NCI-H345 (cell line): ENCODE measurements at places on chromosomes 4 and X.

DNA sequence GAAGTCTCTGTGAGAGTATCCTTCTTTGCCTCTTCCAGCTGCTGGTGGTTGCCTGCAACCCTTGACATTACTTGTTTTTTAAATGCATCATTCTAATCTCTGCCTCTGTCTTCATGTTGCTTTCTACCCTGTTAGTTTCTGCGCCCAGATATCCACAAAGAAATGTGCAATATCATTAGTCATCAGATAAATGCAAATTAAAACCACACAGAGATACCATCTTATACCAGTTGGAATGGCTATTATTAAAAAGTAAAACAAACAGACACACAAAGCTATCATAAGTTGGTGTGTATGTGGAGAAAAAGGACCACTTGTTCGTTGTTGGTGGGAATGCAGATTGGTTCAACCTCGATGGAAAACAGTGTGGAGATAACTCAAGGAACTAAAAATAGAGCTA lies 517.4 kb downstream of the FAT4 start:
- DNase-seq, result no peak

GRCh38 chrX:33735182-33735581 lies 396.9 kb downstream of the FAM47A start:
- DNase-seq, result no peak

GRCh38 chrX:119488749-119489148 lies 20.5 kb downstream of the SLC25A5 start:
- peak; percentile 61 for DNase-seq

- DNase-seq, result no peak
These were observed 72.4 kb downstream of the ANKRD50 start for GRCh38 chr4:124640022-124640730.

- no peak for DNase-seq
These were observed 204.5 kb downstream of the DTHD1 start for GRCh38 chr4:36485885-36486284.

- no peak for DNase-seq
These were observed 23.7 kb upstream of the PNPLA4 start for GRCh38 chrX:7950865-7951264.

GRCh38 chr4:139554642-139554892 lies 1.5 kb downstream of the SETD7 start:
- DNase-seq, result no peak

DNA sequence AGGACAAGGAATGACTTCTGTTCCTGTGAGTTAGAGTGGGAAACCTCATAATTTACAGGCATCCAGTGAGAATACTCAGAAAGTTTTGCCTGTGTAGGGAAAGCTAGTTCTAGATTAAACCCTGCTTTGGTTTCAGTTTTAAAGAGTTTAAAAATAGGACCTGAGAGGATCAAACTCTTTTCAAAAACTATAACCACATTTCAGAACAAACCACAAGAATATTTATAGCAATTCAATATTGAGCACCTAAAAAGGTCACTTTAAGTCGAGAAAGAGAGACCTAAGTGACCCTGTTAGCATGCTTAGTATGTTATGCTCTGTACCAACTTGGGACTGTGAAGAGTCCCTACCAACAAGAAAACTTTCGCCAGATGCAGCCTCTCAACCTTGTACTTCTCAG lies 17.4 kb upstream of the PWWP3B start:
- DNase-seq, result no peak

DNA sequence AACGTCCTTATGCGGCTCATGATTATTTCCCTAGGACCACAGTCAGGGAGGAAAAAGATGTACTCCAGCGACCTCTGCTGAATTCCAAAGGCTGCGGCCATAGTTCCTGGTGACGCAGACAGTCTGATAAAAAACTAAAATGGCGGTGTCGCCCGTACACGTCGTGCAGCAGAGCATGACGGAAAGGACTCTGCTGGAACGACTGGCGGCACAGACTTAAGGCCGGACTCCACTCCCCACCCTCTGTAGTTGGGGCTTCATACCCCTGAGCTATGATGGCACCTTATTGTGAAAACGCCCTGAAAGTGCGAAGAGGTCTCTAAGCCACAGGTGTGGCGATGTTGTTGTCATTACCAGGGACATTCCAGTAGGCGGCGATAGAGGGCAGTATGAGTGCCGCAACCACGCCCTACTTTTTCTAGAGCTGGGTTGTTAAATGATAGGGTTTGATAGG lies 90.0 kb upstream of the EDA2R start:
- DNase-seq, result no peak

GRCh38 chr4:829761-830600 lies 4.1 kb upstream of the CPLX1 start:
- DNase-seq, result no peak

- no peak for DNase-seq
These were observed 34.6 kb upstream of the MGST2 start for GRCh38 chr4:139630991-139631390.

DNA sequence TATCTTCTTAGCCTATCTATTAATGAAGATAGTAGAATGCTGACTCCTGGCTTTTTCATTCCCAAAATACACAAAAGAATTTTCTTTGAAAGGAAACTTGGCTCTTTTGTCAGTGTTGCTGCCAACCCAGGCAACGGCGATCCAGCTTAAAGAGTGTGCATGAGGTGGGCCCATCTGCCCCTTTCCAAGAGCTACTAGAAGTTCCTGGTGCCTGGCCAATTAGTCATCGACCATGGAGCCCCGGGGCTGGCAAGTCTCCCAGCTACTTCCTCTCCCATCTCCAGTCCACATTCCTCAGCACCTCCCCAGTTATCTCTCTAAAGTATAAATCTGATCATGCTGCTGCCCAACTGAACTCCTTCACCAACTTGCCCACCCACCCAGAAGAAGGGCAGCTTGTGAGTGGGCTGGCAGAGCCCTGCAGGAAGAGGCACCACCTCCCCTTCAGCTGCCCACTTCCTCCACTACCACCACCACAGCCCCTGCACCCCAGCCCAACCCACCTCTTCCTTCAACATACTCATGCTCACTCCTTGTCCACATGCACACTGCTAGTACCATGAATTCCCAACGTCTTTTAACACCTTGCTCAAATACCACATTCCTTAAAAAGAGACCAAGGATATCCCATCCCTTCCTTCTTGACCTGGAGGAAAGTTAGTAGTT lies 158.2 kb upstream of the MAP3K15 start:
- no peak for DNase-seq

- no peak for DNase-seq
These were observed 66.8 kb downstream of the SOWAHB start for GRCh38 chr4:76830964-76831703.

DNA sequence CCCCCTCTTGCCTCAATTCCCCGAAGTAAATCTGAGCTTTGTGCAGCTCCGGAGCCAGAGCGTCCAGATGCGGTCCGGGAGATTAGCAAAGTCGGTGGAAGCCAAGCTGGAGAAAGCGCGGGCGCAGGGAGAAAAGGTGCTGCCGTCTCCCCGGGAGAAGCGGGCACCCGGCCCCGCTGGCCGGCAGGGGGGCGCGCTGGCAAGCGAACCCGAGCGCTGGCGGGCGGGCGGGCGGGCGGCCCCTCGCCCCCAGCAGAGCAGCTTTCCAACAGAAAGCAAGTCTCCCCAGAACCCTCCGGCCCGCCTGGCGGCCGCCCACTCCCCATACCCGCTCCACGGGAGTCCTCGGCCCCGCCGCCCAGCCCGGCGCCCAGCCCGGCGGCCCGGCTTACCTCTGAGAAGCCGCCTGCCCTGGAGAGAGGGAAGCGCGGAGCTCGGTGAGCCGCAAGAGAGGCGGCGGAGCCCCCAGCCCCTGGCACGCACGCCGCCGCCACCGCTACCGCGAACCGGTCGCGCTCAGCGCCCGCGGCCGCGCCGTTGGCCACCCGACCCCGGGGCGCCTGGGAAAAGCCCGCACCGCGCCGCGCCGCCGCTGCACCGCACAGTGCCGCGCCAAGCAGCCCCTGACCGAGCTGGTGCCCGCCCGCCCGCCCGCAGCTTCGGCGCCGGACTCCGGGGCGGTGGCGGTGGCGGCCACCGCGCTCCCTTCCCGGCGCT lies 529 bp upstream of the CITED1 start:
- DNase-seq, result peak; percentile 12

- DNase-seq, result no peak
These were observed at the start of gene MMRN1 for GRCh38 chr4:89894649-89895550. Gene MMRN1, plus strand, starts transcription at chr4:89894854. Its CDS starts 118 bp downstream, at chr4:89894972.

DNA sequence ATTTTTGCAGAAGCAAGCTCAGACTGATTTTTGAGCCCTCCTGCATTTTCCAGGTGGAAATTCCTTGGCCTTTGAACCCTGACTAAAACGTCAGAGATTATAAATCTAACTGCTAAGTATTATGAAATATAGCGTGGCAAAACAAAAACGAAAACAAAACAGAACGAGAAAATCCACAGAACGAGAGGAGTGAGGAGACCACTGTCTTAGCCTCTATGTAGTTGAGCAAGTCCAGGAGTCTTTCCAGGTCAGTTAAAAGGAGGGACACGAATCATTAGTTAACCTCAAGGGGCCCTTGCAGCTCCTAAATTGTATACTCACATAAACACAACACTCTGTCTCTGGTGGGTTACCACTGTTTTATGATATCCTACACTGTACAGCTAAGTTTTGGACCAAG lies 80.2 kb downstream of the SYNPO2 start:
- DNase-seq, result no peak

- DNase-seq, result no peak
These were observed 197.0 kb downstream of the CAMK2D start for GRCh38 chr4:113564493-113564892.

GRCh38 chrX:47168495-47169073 lies 23.6 kb downstream of the RBM10 start:
- no peak for DNase-seq

DNA sequence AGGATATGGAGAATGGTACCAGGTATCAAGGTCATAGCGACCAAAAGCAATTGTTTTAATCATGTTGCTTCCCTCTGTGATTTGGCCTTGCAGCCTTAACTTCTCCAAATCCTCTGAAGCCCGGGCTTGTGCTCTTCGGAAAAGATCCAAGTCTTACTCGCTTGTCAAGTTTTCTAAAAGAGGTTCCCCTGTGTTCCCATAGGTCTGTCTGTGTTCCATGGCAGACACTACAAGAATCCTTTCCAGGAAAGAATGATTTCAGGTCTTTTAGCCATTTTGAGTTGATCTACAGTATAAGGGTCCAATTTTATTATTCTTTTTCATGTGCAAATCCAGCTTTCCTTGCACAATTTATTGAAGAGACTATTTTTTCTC lies 710.6 kb upstream of the DIAPH2 start:
- DNase-seq, result no peak

- DNase-seq, result no peak
These were observed 24.7 kb upstream of the FRYL start for GRCh38 chr4:48804584-48805301.

DNA sequence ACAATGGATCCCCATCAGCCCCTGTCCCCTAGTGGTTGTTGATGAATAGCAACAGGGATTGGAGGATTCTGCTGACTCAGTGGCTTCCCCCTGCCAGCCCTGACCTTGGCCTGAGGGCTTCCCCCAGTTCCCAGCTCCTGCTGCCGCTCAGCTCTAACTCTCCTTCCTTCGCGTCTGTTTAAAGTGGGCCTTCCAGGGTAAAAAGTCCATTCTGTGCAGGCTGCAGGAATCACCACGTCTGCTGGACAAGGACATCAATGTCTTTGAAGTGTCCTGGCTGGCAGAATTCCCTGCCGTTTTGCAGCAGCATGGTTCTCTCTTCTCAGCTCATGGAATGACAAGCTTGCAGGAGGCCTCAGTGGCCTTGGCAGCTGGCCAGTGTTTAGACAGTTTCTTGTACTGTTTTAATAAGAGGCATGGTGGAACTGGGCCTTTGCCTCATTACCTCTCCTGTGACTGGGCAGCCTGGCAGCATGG lies 152.5 kb upstream of the STX18 start:
- peak; percentile 55 for DNase-seq
